ENCODE measurements at places on chromosomes 11 and 22.

GRCh38 chr11:111359223-111360149 is 19.6 kb downstream of the POU2AF1 start:
- DNase-seq: no peak

DNA sequence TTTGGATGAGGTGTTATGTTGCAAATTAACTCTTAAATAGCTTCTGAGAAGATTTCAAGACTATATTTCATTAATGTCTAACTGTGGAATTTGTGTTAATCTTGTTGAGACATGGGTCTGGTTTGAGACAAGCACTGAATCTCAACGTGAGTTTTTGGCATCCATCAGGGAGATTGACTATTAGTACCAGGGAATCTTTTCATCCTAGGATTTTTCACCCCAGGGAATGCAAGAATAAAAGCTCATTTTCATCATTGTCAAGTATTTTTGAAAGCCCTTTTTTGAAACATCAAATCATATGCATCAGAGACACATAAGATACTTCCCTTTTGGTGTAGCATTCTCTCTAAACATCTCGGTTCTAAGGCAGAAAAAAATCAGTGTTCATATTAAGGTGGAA is 19.5 kb downstream of the OR5T2 start:
- no peak for DNase-seq

DNA sequence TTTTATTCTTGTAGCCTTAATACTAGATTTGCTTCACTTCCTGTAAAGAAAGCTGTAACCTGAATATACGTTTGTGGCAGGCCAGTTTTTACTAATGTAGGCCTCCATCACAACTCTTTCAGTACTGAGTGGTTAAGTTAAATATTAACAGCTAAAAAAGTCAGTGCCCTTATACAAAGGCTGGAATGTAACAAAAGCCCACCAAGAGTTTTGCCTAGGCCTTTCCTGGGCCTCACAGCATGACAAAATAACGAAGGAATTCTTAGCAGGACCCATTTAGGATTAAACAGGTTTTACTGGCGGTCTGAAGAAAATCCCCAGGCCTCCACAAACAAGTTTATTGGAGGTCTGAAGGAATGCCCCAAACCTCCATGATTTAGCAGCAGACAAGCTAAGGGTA is 43.7 kb downstream of the PIWIL3 start:
- no peak for DNase-seq

DNA sequence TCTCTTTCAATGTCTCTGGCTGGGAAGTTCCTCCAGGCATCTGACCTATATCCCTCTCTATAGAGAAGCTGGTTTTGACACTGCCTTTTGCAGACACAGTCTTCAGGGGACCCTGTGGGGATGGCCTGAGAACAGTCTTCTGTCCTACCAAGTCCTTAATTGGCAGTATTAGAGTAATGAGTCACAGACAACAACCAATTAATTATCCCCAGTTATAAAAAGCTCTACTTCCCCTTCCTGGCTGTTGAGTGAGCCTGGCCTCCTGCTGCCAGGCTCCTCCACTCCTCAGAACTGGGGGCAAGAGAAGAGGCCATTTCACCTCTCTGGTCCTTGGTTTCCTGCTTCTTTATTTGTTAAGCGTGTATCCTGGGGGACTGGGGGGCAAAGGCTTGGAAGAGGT is 41.2 kb upstream of the KLHL35 start:
- no peak for DNase-seq

DNA sequence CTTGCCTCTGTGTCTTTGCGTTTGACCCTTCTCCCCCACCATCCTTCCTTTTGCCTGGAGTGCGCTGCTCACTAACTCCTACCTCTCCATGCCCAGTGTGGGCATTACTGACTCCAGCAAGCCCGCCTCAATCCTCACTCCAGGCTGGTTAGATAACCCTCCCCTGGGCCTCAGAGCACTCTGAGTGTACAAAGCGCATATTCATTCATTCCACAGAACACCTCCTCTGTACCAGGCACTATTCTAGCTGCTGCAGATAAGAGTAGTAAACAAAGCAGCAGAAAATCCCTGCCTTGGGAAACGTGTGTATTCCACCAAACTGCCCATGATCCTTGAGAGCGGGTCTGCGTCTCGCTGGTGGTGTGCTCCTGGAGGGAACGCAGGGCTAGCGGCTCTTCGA is 3.2 kb downstream of the SLC22A8 start:
- DNase-seq: no peak

- DNase-seq: no peak
Observed at GRCh38 chr11:46277622-46278386, at the start of gene CREB3L1. TSS of gene CREB3L1 (plus strand) at chr11:46277662. CDS start at chr11:46278112, 450 bp downstream.

DNA sequence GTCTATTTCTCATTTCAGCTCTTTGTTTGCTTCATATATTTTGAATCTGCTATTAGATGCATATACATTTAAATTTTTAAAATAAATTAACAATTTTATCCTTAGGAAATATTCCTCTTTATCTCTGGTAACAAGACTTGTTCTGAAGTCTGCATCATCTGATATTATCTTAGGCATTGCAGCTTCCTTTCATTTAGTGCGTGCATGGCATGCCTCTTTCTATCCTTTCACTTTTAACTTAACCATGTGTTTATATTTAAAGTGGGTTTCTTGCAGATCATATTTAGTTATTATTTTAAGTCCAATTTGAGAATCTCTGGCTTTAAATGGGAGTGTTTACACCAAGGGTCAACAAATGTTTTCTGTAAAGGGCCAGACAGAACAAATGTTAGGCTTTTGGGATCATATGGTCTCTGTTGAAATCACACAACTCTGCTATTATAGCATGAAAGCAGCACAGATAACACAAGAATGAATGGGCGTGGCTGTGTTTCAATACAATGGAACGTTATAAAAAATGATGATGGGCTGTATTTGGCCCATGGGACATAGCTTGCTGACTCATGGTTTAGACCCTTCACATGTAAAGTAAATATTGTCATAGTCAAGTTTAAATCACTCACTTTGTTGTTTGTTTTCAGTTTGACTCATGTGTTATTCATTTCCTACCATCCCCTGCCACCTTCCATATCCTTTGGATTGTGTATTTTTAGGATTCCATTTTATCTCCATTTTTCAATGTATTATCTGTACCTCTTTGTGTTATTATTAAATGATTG is 83.9 kb upstream of the SNX19 start:
- no peak for DNase-seq

DNA sequence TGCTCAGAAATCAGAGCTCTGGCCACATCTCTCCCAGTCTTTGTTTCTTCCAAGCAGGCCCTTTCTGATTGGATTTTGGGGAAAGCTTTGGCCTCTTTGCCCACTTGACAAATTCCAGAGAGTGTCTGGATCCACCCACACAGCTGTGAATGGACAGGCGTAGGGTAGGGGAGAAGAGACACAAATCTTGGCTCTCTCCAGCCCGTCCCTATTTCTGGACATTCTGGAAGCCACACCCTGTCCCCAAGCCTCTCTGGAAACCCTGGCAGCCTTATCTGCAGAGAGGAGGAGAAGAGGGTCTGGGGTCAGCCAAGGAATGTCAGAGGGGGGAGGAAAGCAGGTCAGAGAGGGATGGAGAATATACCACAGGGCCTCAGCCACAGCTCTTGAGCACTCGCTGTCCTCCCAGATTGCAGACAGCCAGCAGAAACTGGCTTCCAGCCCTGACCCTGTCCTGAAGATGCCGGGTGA is 59.5 kb upstream of the WNT11 start:
- no peak for DNase-seq
